ENCODE measurements at places on chromosomes 12 and 14. TPM values are rescaled to one million over a fixed set of nuclear protein-coding genes. Genes with fewer than 3 reads are reported as not detected.

- DNase-seq, result peak; percentile 48
These were observed 200.2 kb upstream of the RBM19 start for GRCh38 chr12:114166362-114166761.

GRCh38 chr12:15186597-15186996, 34.6 kb downstream of the RERG start:
- no peak for DNase-seq

GRCh38 chr14:44589180-44589579, 82.1 kb upstream of the FSCB start:
- DNase-seq, result no peak

GRCh38 chr12:19074700-19075099, 54.8 kb upstream of the PLEKHA5 start:
- no peak for DNase-seq

GRCh38 chr14:99722741-99723140, 38.6 kb downstream of the CYP46A1 start:
- DNase-seq, result no peak

DNA sequence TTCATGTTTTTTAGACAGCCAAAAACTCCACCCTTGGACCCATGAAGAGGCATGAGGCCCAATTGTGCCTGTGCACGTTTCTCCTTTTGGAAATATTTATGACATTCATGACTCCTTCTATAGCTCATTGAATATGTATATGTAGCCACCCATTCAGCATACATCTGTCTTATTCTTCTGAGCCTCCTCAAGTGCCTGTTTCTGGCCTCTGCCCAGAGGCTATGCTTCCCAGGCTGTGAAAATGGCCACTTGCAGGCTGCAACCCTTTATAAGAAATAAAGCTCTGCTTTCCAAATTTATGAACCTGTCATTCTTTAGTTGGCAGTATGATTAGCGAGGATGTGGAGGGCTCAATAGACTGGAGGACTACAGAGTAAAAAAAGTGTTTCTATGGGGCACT, 35.3 kb downstream of the TSPAN19 start:
- no peak for DNase-seq

- no peak for DNase-seq
These were observed 147.7 kb upstream of the SYT10 start for GRCh38 chr12:33587354-33587753.

DNA sequence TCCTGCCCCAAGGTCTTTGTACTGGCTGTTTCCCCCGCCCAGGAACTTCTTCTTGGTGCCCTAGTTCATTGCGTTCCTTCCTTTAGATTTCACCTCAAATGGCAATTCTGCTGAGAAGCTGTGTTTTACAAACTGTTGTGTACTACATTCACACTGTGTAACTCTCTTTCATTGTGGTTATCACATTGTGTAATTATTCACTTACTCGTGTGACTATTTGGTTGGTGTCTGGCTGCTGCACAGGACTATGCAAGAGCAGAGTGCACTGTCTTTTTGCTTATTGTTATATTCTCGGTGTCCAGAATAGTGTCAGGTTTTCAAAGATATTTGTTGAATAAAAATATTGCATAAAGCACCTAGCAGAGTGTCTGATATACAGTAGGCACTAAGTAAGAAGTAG, 177.2 kb upstream of the PRICKLE1 start:
- DNase-seq, result no peak

GRCh38 chr12:111469401-111469800, 63.7 kb downstream of the SH2B3 start:
- DNase-seq, result no peak

CLSTN3 gene
- 18.5 TPM for polyA plus RNA-seq

GRCh38 chr12:57181561-57182155, 34.2 kb upstream of the LRP1-AS start:
- no peak for DNase-seq

GRCh38 chr14:72120315-72120714, 188.1 kb downstream of the RGS6 start:
- DNase-seq, result no peak

SERPINA1 gene
- polyA plus RNA-seq, result 2.0 TPM

SLC6A13 gene
- 3.9 TPM for polyA plus RNA-seq

GRCh38 chr14:64868841-64869240, 10.9 kb downstream of the SPTB start:
- DNase-seq, result no peak

SOCS2 gene
- polyA plus RNA-seq, result 13.8 TPM

DNA sequence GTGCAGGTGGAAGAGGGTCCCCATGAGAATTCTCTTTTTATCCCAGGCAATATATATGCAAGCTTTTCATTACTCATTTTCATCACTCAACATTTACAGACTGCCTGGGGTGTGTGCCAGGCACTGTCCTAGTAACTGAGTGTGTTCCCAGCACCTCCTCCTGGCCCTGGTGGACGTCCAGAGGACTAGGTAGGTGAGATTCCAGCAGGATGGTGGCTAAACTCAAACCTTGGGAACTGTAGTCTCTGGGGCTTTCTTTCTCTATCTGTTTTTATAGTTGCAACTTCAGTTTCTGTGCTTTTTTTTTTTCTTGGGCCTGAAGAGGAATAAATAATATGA, 63.8 kb downstream of the SUSD6 start:
- DNase-seq, result no peak

- DNase-seq, result no peak
These were observed 167.6 kb downstream of the SLC41A2 start for GRCh38 chr12:104790296-104791125.

- DNase-seq, result no peak
These were observed 144.1 kb upstream of the AMIGO2 start for GRCh38 chr12:47223848-47224213.

GRCh38 chr12:9948606-9949296, 16.6 kb upstream of the CLEC2A start:
- no peak for DNase-seq
